ENCODE measurements at places on chromosomes 2 and 18. TPM values are rescaled to one million over a fixed set of nuclear protein-coding genes. Genes with fewer than 3 reads are reported as not detected.

LYG1 gene
- total RNA-seq, result 2.2 TPM

PJVK gene
- total RNA-seq, result 12.2 TPM

TCF7L1 gene
- total RNA-seq, result 48.3 TPM

GCKR gene
- total RNA-seq, result not detected

CNGA3 gene
- not detected for total RNA-seq

PNPT1 gene
- total RNA-seq, result 28.3 TPM

HOXD1 gene
- total RNA-seq, result not detected

MAPK4 gene
- 6.3 TPM for total RNA-seq

RESP18 gene
- total RNA-seq, result not detected

DNA sequence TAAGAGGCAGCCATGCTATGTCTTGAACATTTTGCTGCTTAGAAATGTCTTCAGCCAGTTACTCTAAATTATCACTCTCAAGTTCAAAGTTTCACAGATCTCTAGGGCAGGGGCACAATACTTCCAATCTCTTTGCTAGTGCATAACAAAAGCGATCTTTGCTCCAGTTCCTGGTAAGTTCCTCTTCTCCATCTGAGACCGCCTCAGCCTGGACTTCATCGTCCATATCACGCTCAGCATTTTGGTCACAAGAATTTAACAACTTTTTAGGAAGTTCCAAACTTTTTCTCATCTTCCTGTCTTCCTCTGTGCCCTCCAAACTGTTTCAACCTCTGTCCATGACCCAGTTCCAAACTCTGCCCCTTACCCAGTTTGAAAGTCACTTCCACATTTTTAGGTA is 8.8 kb upstream of the SLC35F5 start:
- no peak overlapping the region for H3K27ac ChIP-seq
- H3K36me3 ChIP-seq, result no peaks in the 10 kb centered on the region
- H3K4me3 ChIP-seq, result no peak overlapping the region
- H3K27me3 ChIP-seq, result no peaks in the 10 kb centered on the region

- no peak for DNase-seq
- H3K27ac ChIP-seq, result no peak overlapping the region
- no peaks in the 10 kb centered on the region for H3K4me1 ChIP-seq
- H3K4me3 ChIP-seq, result no peak overlapping the region
- H3K27me3 ChIP-seq, result no peaks in the 10 kb centered on the region
- H3K36me3 ChIP-seq, result peaks cover 64% of the 10 kb centered on the region
These were observed 30.5 kb downstream of the LTBP1 start for GRCh38 chr2:32977228-32977758.

DNA sequence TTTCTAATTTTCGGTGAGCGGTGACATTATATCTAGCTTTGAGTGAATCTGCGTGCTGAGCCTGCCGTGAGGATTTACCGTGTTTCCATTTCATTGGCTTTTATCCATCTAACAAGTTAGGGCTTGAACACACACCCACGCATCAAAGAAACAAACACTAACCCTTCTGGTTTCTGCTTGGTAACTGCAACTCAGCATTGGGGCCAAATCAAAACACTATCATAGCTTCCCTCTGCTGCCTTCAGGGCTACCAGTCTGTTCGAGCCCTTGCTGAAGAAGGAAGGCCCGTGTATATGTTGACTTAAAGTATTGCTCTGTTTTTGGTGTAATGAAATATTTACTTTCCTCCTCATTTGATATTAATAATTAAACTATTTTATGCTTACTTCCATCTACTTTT is 227.2 kb downstream of the PHLPP1 start:
- DNase-seq, result no peak
- H3K4me3 ChIP-seq, result no peak overlapping the region
- H3K27ac ChIP-seq, result peak overlapping the region; percentile 51
- peaks cover 10% of the 10 kb centered on the region for H3K36me3 ChIP-seq

DNA sequence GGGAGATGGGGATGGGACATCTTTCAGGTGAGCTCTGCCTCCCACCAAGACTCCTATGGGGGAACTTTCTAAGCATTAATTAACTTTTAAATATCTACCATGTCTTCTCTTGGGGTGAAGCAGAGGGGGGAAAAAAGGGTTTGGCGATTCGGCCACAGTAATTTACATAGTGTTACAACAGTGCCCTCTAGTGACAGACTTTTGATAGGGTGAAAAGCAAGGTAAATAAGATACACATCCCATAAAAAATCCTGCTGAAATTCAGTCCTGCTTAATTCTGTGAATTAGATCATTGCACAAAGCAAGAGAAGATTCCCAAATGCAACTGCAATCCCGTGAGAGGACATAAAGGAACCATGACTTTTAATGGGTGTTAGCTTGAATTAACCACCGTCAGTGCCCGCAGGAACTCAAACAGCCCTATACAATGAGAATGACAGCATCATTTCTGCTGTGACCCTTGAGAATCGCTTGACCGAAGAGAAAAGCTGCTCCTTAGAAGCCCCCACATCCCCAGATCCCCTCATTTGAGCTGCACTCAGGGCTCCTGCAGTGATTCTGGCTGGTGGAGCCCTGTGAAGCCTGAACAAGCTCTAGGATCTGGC is 32.8 kb downstream of the FAM124B start:
- no peak overlapping the region for H3K27ac ChIP-seq
- H3K4me3 ChIP-seq, result no peak overlapping the region
- H3K36me3 ChIP-seq, result no peaks in the 10 kb centered on the region
- peaks cover 8% of the 10 kb centered on the region for H3K4me1 ChIP-seq
- DNase-seq, result no peak
- no peaks in the 10 kb centered on the region for H3K27me3 ChIP-seq

GRCh38 chr18:79897940-79898625 is 53.4 kb downstream of the SLC66A2 start:
- H3K4me1 ChIP-seq, result no peaks in the 10 kb centered on the region
- H3K27me3 ChIP-seq, result no peaks in the 10 kb centered on the region
- no peak overlapping the region for H3K27ac ChIP-seq
- DNase-seq, result no peak
- H3K4me3 ChIP-seq, result no peak overlapping the region

- no peak overlapping the region for H3K27ac ChIP-seq
- no peak overlapping the region for H3K4me3 ChIP-seq
- no peaks in the 10 kb centered on the region for H3K36me3 ChIP-seq
These were observed 156.3 kb upstream of the SKOR2 start for GRCh38 chr18:47407736-47408135.

GRCh38 chr2:222891890-222892289 is 31.1 kb downstream of the ACSL3 start:
- peak overlapping the region; percentile 62 for H3K27ac ChIP-seq
- DNase-seq, result no peak
- H3K36me3 ChIP-seq, result peaks cover 15% of the 10 kb centered on the region
- no peak overlapping the region for H3K4me3 ChIP-seq
- peaks cover 31% of the 10 kb centered on the region for H3K4me1 ChIP-seq

All from mesothelial cell of epicardium (in vitro differentiated cells).